ENCODE measurements at places on chromosomes 4 and X.

GRCh38 chr4:123824524-123824923, 427.9 kb downstream of the SPRY1 start:
- no peak for DNase-seq

DNA sequence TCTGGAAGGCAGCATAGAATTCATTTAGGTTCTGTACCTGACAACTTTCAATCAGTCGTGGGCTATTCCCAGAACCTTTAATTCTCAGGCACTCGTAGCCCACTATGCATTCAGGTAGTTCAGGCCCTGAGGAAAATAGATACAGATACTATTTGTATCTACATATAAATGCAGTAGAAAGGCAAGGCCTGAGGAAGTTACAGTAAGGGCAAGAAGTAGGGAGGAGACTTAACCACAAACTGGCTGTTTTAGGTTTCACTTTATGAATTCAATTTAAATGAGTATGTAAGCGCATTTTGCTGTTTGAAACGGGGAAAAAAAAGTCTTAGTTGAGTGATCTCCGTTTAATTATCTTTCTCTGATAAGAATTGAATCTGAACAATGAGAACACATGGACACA, 529.4 kb upstream of the ATOH1 start:
- no peak for DNase-seq

DNA sequence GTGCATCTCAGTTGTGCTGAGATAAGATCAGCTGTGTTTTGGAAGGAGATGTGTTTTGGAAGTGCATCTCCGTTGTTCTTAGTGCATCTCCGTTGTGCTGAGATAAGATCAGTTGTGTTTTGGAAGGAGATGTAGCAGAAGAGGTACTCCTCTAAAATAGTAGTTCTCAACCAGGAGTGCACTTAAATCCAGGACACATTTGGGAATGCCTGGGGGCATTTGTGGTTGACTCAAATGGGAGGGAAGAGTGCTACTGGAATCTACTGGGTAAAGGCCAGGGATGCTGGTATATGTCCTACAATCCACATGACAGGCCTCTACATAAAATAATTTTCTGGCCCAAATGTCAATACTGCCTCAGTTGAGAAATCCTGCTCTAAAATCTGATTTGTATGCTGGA, 70.8 kb upstream of the CHRDL1 start:
- no peak for DNase-seq

- no peak for DNase-seq
These were observed 60.4 kb upstream of the TAF9B start for GRCh38 chrX:78199851-78200250.

DNA sequence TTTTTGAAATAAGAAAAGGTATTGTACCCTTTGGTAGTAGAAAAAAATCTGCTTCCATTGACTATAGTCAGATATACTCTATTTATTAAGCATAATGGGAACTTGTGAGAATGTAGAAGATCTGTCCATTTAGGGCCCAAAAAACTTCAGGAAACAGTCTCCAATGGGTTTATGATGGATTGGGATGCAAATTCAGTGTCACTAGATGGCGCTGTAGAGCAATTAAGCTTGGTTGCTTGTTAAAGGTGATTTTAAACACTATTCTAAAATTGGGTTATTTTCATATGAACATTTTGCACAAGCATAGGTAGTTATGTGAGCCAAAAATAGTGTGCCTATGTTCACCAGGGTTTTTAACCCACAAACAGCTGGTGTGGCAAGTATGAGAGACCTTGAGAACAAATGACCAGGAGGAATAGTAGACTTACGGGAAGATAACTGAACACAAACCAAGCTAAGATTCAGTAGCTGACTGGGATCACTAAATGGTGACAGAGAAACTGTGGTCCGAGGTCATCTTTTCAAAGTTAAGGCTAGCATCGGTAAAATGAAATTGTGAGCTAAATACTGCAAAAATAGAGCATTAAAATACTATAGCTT, 80.3 kb upstream of the LSM6 start:
- peak; percentile 52 for DNase-seq

GRCh38 chr4:156961196-156962057, 10.2 kb downstream of the PDGFC start:
- no peak for DNase-seq

DNA sequence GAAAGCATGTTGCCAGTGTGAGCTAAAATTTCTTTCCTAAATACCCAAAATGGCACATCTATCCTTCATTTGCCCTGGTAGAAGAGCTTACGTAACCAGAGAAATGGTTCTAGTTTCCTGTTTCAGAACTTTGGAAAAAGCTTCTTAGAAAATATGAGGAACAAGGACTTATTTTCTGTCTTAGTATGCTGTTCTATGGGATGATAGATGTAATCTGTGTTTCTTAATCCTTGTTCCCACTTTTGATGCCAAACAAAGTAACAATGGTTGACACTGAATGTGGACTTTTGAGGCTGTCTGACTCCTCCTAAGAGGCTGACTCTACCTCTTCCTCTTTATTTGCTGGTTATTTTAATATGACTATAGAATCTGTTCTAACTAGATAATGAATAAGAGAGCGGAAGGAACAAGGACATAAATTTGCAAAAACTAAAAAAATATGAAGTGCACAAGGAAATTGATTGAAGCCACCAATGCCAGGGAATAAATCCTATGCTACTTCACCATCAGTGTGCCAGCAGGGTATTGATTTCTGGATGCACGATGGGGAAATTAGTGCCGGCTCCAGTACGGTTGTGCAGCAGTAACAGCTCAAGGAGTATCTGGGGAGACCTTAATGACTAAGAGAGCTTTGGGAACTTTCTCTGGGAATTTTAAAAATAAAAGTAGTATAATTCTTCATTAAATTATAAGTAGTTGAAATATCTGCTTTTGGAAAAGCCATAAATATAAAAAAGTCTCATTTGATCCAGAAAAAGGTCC, 39.4 kb upstream of the TET2 start:
- no peak for DNase-seq

GRCh38 chrX:121479406-121479805, 432.0 kb downstream of the GLUD2 start:
- no peak for DNase-seq

GRCh38 chrX:499870-500364, 113.2 kb upstream of the PPP2R3B start:
- peak; percentile 70 for DNase-seq

GRCh38 chr4:70903291-70903603, 1.1 kb downstream of the MOB1B start:
- DNase-seq: no peak

GRCh38 chr4:3075652-3075981, 1.1 kb downstream of the HTT start:
- DNase-seq: no peak

GRCh38 chr4:182370491-182370890, 127.3 kb downstream of the TENM3 start:
- DNase-seq: no peak

DNA sequence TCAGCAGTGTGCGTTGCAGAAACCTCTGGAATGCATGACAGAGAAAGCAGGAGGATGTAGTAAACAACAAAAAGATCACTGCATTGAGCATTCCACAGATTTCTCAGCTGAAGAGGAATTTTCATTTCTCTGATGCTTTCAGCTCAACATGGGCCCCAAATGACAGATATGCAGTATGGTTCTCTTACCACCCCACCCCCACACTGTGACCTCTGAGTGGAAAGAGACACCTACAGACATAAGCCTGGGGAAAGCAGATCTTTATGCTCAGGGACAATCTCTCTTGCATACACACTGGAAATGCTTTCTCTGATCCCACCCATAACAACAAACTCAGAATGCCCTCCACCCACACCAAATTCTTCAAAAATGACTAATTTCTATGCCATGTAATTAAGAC, 983.7 kb upstream of the LCORL start:
- no peak for DNase-seq

- DNase-seq: no peak
These were observed 127.3 kb downstream of the MAD2L1 start for GRCh38 chr4:119939071-119939995.

GRCh38 chrX:40420899-40421729, 159.7 kb upstream of the ATP6AP2 start:
- DNase-seq: no peak

GRCh38 chrX:99397879-99398278, 1012.2 kb downstream of the PCDH19 start:
- no peak for DNase-seq

DNA sequence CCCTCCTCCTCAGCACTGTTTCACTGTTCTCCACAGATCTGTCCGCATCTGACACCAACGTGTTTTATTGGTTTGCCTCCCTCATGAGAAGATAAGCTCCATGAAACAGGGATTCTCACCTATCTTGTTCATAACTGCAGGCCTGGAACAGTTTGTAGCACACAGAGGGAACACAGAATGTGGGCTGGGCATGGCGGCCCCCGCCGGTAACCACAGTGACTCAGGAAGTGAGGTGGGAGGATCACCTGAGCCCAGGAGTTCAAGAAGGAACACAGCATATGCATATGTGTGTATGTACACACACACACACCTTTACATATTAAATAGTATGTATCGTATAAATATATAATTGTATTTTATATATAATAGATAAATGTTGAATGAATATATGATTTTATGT, 168.6 kb downstream of the AFAP1 start:
- DNase-seq: no peak

DNA sequence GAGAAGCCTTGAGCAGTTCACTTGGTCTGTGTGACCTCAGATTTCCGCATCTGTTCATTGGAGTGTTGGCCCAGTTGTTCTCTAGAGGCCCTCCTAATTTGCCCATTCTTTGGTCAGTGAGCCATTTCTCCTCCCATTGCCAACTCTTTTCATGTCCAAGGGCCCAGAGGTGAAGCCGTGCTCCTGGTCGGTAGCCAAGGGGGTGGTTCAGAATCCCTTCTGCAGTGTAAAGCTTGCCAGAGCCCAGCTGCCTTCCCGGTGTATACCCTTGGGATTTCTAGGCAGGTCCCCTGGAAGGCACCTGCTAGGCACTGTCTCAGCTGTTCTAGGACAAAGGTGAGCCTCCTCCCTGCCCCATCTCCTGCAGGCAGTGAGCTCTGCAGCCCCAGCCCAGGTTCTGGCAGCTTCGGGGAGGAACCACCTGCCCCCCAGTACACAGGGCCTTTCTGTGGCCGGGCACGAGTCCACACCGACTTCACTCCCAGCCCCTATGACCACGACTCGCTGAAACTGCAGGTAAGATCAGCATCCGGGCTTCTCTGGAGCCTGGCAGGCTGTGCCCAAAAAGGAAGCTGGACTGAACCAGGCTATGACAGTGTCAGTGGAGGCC, 12.3 kb downstream of the SASH3 start:
- DNase-seq: no peak

- DNase-seq: no peak
These were observed 96.4 kb upstream of the PSAPL1 start for GRCh38 chr4:7530932-7531639.

DNA sequence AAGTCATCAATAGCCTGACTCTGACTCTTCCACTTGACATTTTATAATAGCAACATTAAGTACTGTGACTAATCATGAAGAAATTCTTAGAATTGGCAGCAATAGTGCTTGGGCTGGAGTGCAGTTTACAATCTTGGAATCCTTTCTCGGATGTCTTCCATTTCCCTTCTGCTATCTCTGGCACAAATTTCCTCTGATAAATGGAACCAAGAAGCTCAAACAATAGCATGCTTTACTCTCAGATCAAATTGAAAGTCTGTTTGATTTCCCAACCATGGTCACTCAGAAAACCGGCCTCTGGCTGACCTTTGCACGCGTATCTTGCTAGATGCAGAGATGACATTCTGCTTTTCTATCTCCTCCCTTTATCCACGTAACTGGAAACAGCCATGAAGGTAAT, 99.0 kb upstream of the SPANXC start:
- no peak for DNase-seq

DNA sequence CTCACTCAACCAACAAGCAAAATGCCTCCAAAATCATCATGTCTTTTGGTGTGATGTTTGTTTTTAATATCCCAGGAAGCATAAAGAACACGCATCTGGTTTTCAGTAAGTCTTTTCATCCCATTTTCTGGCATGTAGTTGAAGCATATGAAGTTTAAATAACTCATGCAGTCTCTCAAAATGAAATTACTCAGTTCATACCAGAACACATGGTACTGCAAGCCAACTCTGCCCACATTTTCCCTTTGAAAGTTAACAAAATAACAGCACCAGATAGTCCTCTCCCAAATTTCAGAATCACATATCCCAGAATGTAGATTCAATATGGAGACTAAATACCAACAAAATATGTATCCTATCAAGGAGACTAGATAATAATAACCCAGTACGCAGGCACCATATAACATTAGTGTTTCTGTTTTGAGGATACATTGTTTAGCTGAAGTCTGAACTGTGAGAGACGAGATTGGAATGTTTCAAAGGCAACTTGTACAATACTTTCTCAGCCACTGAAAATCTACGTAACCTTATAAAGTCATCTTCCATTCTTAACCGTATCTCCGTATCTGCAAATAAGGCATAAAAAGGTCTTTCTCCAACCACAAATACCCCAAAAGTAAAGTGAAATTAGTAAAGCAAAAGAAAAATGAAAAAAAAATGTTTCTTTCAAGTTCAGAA, 23.1 kb downstream of the CORIN start:
- no peak for DNase-seq

- no peak for DNase-seq
These were observed 138.0 kb upstream of the SMIM31 start for GRCh38 chr4:164615964-164616363.

- no peak for DNase-seq
These were observed 1257.3 kb upstream of the DIAPH2 start for GRCh38 chrX:95427389-95427788.

DNA sequence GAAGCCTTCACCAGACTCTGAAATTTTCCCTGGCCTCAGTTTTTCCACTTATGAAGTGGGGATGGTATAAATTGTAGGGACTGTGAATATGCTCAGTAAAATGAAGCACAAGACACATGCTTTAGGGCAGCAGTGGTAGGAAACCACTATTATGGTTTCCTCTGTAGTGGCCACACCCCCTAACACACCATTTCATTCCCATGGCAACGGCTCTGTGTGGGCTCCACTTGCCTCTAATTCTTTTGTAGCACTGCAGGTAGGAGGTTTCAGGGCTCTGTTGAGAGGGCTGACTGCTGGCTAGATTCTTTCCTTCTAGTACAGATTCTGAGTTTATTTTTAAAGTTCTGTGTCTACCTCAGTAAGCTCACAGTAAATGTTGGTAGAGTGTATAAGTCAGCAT, 3.5 kb upstream of the VMA21 start:
- DNase-seq: no peak

GRCh38 chr4:152277333-152277732, 258.6 kb downstream of the FBXW7 start:
- DNase-seq: no peak

- DNase-seq: no peak
These were observed 46.1 kb downstream of the PGRMC2 start for GRCh38 chr4:128241425-128241913.
